Neural progenitor cell (in vitro differentiated cells): ENCODE measurements at places on chromosomes 7 and 10. TPM values are rescaled to one million over a fixed set of nuclear protein-coding genes. Genes with fewer than 3 reads are reported as not detected.

- DNase-seq = peak; percentile 77
Observed at GRCh38 chr7:112646783-112647182, 143.4 kb downstream of the TMEM168 start.

DNA sequence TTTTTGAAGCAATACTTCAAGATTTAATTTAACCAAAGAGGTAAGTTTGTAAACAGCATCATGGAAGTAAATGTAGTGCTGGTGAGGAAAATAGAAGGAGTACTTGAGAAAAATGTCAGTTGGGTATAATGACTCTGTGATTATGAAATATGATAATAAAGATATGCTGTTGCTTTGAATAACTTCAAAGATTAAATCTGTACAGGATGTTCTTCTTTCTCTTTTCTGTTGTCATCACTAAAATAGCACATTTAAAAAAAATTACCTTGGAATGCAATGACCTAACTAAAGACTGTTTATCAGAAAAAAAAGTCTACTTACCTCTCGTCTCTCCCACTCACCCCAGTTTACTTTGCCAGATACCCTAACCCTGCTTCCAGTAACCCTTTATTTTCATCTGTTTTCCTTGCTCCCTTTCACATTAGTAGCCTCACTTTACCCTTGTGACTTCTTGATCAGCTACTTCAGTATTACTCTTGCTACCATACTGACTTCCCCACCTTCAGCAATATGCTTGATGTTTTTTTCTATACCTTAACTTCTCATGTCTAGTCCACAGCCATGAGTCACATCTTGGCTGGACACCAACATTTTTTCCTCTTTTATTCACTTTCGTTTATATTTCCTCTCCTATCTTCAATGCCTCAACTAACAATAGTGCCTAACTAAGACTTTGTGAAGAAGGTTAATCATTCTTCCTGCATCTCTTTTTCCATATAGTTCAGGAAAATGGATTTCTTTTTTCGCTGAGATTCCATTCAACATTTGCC lies 29.7 kb upstream of the TAS2R16 start:
- no peak for DNase-seq

GRCh38 chr7:45642044-45642443 lies 67.9 kb downstream of the ADCY1 start:
- no peak for DNase-seq

The EPHA1 gene
- total RNA-seq = 4.1 and 6.0 TPM in 2 replicates

The ZYX gene
- total RNA-seq = 5.2 and 21.5 TPM in 2 replicates

The CLCN1 gene
- not detected in 2 replicates for total RNA-seq

The AMPH gene
- 21.2 and 22.8 TPM in 2 replicates for total RNA-seq

- no peak for DNase-seq
Observed at GRCh38 chr10:94172332-94172731, 178.6 kb downstream of the PLCE1 start.

- no peak for DNase-seq
Observed at GRCh38 chr7:93515144-93515543, 59.4 kb downstream of the CALCR start.

The FAM24A gene
- total RNA-seq = not detected in 2 replicates

DNA sequence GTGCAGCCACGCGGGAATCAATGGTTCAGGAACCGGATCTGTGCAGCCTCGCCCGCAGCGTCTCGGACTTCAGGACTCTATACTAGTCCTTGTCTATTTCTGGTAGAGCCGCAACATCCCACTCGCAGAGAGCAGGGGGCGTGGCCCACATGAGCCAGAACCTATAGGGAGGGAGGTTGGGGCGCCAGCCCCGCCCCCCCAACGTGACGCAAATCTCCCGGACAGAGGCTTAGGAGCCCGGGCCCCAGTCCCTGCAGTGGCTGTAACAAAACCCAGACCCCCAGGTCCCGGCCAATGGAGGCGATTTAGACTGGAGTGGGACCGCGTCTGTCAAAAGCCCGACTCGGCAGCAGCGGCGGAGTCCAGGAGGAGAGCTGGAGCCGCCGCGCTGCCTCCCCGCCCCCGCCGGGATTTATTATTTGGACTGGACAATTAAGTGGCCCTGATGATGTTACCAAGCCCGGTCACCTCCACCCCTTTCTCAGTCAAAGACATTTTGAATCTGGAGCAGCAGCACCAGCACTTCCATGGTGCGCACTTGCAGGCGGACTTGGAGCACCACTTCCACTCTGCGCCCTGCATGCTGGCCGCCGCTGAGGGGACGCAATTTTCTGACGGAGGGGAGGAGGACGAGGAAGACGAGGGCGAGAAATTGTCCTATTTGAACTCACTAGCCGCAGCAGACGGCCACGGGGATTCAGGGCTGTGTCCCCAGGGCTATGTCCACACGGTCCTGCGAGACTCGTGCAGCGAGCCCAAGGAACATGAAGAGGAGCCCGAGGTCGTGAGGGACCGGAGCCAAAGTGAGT lies at the start of gene NKX2-3:
NKX2-3 (plus strand) TSS at position 256 of the 809 bp plus-strand sequence; CDS start at position 446, 190 bp downstream.
- peak; percentile 92 for DNase-seq

The SLC39A12 gene
- total RNA-seq = 0.22 TPM in 1 of 2 replicates, not detected in the other

DNA sequence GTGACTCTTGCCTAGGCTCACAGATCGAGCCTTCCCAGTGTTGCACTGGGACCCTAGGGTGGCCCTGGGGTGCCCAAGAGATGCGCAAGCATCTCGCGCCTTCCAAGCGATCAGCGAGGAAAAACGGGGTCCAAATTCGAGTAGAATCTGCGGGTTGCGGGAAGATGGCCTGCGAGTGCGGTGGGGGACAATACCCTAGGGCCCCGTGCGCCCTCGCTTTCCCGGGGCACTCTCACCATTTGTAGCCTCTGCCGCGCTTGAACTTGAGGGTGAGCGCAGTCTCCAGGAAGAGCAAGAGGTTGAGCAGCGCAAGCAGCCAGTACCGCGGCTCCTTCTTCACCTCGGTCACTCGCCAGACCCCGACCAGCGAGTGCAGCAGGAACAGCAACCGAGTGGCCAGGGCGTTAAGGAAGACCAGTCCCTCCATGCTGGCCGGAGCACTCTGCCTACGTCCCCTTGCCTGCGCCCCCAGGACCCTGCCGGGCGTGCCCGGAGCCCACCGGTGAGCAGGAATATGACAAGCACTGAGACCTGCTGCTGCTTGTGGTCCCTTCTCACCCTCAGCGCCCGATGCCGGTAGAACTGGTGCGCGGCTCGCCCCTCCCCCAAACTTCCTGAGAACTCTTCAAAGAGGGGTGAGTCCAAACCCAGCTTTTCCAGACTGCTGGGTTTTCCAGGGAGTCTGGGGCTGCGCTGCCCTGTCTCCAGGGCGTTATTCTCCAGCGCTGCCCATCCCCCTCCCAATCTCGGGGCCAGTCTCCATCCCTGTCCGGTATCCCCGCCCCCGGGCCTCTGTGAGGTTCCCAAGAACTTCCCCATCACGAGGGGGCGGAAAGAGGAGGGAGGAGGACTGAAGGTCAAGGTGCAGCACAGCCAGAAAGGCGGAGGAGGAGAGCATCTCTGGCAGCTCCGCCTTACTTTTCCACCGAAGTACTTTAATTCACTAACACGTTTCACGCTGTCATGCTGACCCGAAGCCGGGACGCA lies at the start of gene TMEM26:
TMEM26 (minus strand) TSS at position 727 of the 987 bp plus-strand sequence; CDS start at position 427, 300 bp downstream.
- DNase-seq = peak; percentile 57

DNA sequence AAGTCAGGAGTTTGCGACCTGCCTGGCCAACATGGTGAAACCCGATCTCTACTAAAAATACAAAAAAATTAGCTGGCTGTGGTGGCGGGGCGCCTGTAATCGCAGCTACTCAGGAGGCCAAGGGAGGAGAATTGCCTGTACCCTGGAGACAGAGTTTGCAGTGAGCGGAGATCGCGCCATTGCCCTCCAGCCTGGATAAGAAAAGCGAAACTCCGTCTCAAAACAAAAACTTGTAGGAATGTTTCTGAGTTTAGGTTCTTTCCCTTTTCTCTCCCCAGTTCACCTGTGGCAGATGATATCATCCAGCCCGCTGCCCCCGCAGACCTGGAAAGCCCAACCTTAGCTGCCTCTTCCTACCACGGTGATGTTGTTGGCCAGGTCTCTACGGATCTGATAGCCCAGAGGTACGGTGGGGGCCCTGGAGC lies 138.8 kb upstream of the BTBD16 start:
- no peak for DNase-seq

GRCh38 chr7:124318721-124319450 lies 286.0 kb upstream of the TMEM229A start:
- no peak for DNase-seq

GRCh38 chr10:90587081-90587491 lies 270.8 kb downstream of the HTR7 start:
- no peak for DNase-seq

The NUDT1 gene
- total RNA-seq = 29.6 and 63.9 TPM in 2 replicates

- no peak for DNase-seq
Observed at GRCh38 chr10:125116041-125116649, 44.2 kb downstream of the CTBP2 start.

The CDNF gene
- 1.8 and 5.2 TPM in 2 replicates for total RNA-seq

GRCh38 chr10:122075171-122075570 lies 86.2 kb downstream of the TACC2 start:
- no peak for DNase-seq

DNA sequence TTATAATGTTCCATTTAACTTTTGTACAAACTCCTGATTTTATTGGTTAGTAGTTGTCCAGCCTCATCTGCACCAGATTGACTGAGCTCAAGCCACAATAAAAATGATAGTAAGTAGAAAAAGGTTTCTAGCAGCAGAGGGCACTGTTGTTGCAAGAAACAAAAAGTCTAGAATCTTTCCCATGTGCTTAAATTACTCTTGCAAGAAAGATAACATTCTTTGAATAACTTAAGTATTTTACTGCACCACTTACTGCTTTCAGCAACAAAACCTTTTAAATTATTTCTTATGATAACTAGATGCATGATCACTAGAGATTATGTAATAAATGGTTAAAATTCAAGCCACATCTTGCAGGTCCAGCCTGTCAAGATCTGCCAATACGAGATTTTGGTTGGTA lies 27.0 kb downstream of the LMOD2 start:
- DNase-seq = peak; percentile 59

DNA sequence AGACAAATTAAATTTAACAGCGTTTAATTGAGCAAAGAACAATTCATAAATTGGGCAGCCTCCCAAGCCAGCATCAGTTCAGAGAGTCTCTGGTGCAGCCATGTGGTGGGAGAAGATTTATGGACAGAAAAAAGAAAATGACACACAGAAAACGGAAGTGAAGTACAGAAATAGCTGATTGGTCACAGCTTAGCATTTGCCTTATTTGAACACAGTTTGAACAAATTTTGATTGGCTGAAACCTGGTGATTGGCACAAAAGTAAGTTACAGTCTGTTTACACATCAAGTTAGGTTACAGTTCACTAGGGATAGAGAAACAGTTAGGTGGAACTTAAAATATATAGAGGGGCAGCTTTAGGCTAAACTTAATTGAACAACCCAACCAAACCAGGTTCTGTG lies 720.1 kb downstream of the TYW1 start:
- no peak for DNase-seq

The TRPV5 gene
- total RNA-seq = not detected in 2 replicates

DNA sequence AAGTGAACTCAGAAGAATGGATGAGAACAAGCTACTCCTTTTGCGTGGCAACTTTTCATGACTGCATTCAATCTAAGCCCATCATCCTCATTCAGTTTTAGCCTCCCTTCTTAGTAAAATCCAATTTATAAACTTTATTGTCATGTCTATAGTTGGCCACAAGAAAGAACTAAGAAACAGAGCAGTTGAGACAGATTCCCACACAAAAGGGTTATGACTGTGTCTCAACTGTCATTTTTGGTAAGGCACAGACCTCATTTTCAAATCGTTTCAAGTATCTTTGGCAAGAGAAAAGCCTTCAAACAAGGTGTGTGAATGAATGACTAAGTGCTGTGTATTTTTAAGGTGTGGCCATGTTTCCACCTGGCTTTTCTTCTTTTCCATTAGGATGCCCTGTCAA lies 84.2 kb upstream of the CREB5 start:
- no peak for DNase-seq

The SLC29A3 gene
- total RNA-seq = 2.5 and 9.0 TPM in 2 replicates

DNA sequence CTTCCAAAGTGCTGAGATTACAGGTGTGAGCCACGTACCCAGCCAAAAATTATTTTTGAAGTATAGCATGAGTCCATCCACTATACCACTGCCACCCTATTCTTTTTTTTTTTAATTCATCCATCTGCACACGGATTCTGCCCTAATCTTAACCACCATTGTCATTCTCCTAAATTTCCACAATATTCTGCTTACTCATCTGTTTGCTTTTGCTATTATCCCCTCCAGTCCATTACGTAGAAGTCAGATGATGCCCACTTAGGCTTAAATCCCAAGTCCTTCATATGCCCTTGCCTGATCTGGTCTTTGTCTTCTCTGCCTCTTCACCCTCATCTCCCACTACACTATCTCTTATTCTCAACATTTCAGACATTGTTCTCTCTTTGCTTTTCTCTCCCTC lies 86.7 kb downstream of the MMRN2 start:
- DNase-seq = no peak

The GNG11 gene
- 0.56 and 0.86 TPM in 2 replicates for total RNA-seq

The GPER1 gene
- total RNA-seq = 1.2 and 1.3 TPM in 2 replicates

The NOS3 gene
- 1.3 and 11.0 TPM in 2 replicates for total RNA-seq

DNA sequence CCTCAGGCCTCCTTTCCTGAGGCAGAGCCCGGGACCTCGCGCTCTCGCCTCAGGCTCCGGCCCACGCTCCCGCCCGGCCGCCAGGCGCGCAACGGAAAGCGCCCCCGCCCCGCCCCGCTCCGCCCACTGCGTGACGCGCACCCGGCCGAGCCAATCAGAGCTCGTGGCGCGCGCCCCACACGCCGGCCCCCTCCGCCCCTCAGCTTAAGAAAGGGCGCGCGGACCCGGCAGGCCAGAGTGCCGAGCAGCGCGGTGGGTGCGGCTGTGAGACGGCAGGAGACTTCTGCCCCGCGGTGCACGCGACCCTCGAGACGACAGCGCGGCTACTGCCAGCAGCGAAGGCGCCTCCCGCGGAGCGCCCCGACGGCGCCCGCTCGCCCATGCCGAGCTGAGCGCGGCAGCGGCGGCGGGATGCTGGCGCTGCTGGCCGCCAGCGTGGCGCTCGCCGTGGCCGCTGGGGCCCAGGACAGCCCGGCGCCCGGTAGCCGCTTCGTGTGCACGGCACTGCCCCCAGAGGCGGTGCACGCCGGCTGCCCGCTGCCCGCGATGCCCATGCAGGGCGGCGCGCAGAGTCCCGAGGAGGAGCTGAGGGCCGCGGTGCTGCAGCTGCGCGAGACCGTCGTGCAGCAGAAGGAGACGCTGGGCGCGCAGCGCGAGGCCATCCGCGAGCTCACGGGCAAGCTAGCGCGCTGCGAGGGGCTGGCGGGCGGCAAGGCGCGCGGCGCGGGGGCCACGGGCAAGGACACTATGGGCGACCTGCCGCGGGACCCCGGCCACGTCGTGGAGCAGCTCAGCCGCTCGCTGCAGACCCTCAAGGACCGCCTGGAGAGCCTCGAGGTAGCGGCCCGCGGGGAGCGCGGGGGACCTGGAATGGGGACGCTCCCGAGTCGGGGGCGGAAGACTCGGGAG lies at the start of gene NPTX2:
NPTX2 (plus strand) TSS at position 235 of the 909 bp plus-strand sequence; CDS start at position 412, 177 bp downstream.
- peak; percentile 92 for DNase-seq

DNA sequence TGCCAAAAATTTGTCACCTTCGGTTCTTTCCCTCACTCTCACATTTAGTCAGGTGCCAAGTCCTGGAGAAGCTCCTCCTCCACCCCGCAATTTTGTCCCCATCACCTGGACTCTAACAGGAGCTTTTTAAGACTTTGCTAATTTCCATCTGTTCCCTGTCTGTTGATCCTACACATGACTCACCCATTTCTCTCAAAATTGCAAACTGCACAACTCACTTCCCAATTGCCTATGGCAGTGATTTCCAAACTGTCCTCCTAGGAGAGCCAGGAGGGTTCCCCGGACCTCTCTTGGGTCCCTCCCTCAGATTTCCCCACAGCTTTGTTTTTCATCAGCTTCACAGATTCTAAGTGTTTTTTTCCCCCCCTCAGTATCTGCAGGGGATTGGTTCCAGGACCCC lies 120.3 kb downstream of the WNT2 start:
- DNase-seq = no peak

The ADAMTS14 gene
- 0.53 TPM in 1 of 2 replicates, not detected in the other for total RNA-seq

The OGA gene
- total RNA-seq = 197 and 275 TPM in 2 replicates

GRCh38 chr10:3042589-3042988 lies 24.8 kb upstream of the PFKP start:
- DNase-seq = no peak

The ZNF138 gene
- total RNA-seq = 32.6 and 61.2 TPM in 2 replicates
